ENCODE measurements at places on chromosomes 5 and 9. TPM values are rescaled to one million over a fixed set of nuclear protein-coding genes. Genes with fewer than 3 reads are reported as not detected.

- no peak for DNase-seq
Measured at GRCh38 chr9:115671963-115672305, 481.7 kb upstream of the PAPPA start.

The IGFBPL1 gene
- total RNA-seq, result 18.4 TPM

DNA sequence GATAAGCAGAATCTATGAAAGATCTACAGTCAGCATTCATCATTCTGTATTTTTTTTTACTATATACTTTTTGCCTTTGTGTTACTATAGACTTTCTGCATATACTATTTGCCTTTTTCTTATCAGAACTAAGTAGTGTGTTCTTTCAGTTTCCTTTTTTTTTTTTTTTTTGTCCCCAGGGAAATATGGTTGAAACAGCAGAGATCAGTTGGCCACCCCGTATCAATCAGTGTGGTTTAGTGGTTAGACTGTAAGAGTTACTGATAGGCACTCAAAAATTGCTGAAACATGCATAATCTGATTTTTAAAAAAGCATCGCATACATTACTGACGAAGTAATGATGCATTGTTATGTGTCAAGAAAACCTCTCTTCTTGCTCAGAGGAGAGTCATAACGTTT, 990.8 kb upstream of the EDIL3 start:
- DNase-seq, result no peak

- DNase-seq, result peak; percentile 57
Measured at GRCh38 chr9:127183814-127184582, 61.6 kb upstream of the ANGPTL2 start.

DNA sequence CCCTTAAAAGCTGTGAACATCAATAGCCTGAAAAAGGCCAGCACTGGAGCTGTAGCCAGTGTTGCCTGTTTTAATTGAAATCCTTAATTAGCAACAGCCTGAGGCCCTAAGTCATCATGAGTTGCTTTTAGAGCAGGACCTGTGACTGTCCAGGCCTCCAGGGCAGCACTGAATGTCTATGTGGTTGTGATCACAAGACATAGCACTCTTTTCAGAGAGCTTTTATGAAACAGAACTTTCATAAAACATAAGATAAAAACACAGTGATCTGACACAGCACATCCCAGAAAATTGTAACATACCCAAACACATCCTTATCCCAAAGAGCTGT, 85.5 kb upstream of the MYO10 start:
- DNase-seq, result peak; percentile 40

DNA sequence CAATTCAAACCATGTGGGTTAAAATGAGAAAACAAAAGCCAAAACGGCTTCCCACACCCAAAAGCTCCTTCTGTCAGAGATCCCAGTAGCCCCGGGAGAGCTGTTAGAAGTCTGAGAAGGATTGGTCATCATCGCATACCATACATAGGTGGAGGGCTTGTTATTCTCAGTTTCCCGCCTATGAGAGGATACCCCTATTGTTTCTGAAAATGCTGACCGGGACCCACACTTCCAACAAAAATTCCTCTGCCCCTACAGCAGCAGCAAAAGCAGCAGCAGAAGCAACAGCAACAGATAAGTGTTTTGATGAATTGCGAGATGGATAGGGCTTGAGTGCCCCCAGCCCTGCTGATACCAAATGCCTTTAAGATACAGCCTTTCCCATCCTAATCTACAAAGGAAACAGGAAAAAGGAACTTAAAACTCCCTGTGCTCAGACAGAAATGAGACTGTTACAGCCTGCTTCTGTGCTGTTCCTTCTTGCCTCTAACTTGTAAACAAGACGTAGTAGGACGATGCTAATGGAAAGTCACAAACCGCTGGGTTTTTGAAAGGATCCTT, at the start of gene TEK:
TSS of gene TEK (plus strand) at position 245 of the 561 bp plus-strand sequence. CDS start 366 bp downstream, outside the sequence.
- no peak for DNase-seq

DNA sequence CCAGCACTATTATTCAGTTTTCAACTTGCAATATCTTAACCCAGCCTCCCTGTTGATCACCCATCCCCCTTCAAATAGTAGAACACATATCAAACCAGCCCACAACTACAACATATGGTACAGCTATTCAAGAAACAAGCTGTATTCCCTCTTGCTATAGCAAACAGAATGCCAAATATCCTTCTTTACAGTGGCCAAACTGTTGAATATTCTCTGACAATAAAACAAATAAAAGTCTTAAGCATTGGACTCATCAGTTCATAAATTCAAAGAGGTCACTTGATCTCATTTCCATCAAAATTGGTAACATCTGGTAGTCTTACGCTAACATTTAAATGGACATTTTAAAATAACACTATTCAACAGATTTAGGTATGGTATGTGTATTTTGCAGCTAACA, 350.8 kb downstream of the EFNA5 start:
- DNase-seq, result no peak

DNA sequence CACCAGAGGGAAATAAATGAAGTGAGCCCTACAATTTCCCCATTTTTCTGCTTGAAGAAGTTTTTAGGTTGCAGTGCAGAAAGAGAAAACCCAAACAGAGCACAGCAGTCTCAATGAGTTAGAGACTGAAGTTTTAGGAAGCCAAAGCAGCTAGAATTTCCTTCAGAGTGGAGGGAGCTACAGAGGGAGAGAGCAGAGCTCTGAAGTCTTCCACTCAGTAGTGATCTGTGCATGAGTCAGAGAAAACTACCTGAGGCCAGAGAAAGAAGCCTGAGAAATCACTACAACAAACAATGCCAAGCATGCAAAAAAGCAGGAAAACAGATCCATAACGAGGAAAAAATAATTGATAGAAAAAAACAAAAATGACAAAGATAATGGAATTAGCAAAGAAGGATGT, 17.9 kb upstream of the NDUFB6 start:
- DNase-seq, result no peak

DNA sequence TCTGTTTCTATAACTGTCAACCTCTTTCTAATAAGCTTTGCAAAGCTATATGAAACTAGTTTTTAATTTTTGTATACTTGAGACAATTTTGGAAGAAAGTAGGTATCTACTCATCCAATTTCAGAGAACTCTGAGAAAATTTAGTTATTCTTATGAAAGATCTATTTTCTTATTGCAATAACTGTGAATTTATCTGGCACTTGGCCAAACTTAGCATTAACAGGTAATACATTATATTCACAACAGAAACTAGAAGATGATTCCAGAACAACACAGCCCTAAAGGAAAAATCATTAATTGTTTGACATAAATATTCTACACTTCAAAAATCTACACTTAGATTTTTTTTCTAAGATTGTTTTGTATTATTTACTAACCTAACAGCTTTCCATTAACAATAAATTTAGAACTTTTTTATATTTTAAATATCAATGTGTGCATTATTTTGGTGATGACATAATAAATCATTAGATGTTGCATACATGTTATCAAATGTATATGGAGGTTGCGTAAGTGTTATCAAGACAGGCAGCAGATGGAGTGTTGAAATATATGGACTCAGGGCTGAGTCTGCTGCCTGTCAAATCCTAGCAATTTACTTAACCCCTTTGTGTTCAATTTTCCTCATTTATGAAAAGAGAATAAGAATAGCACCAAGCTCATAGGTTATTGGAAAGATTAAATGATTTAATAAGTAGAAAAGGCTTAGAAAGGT, 141.8 kb downstream of the MUSK start:
- DNase-seq, result no peak

DNA sequence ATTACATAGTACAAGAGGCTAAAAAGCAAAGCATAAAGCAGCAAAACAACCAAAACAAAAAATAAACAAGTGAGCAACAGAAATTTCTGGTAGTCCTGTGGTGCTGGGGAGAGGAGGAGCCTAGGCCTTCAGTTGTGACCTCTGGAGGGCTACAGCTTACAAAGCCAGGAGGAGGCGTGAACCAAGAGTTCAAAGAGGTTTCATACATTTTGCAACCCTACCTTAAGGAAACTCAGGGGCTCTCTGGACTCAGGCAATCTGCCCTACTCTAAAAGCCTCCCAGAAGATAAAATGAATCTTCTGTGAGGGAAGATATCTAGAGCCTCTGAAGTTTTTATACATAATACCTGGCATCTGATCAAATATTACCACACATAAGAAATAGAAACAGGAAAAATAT, 187.4 kb downstream of the AGTPBP1 start:
- DNase-seq, result no peak

The C9 gene
- total RNA-seq, result 0.16 TPM

The GGTA1 gene
- 2.4 TPM for total RNA-seq

DNA sequence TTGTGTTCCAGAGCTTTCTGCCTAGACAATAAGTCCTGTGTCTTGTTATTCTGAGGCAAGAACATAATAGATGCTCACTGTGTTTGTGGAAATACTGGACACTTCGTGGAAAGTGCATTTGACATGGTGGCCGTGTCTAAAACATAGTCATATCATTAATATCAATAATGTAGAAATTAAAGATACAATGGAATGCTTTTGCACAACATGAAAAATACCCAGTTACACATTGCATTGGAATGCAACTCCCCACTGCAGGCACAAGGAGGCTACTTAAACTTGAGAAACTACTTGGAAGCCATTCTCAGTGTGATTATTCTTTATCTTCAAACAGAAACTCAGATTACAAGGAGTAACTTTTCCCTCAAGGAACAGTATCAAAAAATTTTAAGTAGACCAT, 145.3 kb upstream of the ZNF462 start:
- no peak for DNase-seq

DNA sequence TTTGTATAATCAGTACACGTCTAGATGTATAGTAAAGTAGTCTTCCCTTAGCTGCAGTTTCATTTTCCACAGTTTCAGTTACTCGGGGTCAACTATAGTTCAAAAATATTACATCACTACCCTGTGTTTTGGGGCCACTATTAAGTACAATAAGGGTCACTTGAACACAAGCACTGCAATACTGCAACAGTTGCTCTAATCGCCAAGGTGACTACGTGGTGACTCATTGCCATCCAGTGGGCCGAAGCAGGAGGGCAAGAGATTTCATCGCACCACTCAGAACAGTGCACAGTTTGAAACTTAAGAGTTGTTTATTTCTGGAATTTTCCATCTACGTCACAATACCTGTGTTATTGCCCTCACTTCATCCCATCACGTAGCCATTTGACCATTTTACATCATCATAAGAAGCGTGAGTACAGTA, at the start of gene ARL14EPL:
TSS of gene ARL14EPL (plus strand) at position 379 of the 424 bp plus-strand sequence. CDS start 18,994 bp downstream, outside the sequence.
- DNase-seq, result peak; percentile 38

The TAF11L9 gene
- total RNA-seq, result not detected

- no peak for DNase-seq
Measured at GRCh38 chr5:57845025-57845424, 362.4 kb upstream of the ACTBL2 start.

GRCh38 chr9:107899961-107900330, 410.4 kb upstream of the KLF4 start:
- DNase-seq, result no peak

- DNase-seq, result no peak
Measured at GRCh38 chr9:83313781-83314180, 224.4 kb downstream of the FRMD3 start.

The GFI1B gene
- 4.3 TPM for total RNA-seq

DNA sequence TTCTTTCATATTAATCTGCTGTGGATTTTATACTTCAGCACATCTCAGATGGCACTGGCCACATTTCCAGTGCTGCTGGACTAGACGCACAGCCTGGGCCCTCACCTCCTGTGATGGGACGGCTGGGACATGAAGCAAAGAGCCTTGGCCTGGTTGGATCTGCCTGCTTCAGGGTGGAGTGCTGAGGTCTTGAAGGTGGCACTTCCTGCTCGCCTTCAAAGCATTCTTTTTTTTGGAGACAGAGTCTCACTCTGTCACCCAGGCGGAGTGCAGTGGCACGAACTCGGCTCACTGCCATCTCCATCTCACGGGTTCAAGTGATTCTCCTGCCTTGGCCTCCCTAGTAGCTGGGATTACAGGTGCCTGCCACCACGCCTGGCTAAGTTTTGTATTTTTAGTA, 73.1 kb downstream of the RAPGEF1 start:
- DNase-seq, result no peak

The GLRA1 gene
- not detected for total RNA-seq

The SPATA31A5 gene
- 0.31 TPM for total RNA-seq

DNA sequence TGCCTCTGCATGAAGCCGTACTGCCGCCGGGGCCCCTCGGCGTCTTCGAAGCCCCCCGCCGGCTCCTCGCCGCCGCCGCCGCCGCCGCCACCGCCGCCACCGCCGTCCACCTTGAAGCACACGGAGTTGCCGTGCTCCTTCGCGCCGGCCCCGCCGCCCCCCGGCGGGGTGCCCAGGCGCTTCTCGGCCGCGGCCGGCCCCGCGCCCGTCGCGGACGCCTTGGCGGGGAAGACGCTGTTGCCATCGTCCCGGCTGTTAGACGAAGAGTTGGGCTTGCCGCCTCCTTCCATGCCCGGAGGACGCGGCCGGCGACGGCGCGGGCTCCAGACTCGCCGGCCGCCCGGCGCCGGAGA, 400 bp downstream of the HCN1 start:
- DNase-seq, result no peak

DNA sequence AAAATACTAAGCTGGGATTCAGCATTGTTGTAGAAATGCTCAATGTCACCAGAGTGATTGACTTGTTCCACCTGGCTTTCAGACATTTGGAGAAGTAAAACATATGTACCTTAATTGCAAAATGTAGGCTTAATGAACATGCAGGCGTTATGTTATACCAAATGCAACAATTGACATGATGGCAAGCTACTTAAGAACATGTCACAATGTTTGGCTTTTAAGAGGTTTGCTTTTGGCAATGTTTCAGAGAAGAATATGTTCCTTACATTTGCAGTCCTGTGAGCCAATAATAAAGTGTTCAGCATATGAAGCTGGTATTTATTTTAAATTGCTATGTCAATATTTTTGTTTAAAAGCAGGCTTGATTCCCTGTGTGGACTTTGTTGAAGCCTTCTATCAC, 111.7 kb upstream of the NUDT12 start:
- DNase-seq, result no peak
